Cerebellum (tissue), 4 donors: ENCODE measurements at places on chromosomes 11 and 22. TPM values are rescaled to one million over a fixed set of nuclear protein-coding genes. Genes with fewer than 3 reads are reported as not detected.
A peak's percentile ranks its signal among the peaks of the same experiment; 100 is the strongest.

DNA sequence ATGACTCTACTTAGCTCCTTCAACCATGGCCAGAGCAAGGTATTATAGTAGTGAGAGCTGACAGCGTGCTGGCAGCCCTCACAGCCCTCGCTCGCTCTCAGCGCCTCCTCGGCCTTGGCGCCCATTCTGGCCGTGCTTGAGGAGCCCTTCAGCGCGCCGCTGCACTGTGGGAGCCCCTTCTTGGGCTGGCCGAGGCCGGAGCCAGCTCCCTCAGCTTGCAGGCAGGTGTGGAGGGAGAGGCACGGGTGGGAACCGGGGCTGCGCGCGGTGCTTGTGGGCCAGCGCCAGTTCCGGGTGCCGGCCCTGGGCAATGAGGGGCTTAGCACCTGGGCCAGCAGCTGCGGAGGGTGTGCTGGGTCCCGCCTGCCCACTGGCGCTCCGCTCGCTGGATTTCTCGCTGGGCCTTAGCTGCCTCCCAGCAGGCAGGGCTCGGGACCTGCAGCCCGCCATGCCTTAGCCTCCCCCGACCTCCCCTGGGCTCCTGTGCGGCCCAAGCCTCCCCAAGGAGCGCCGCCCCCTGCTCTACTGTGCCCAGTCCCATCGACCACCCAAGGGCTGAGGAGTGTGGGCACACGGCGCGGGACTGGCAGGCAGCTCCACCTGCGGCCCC is 63.1 kb downstream of the SPATA19 start:
- DNase-seq = no peak

- no peak for DNase-seq
Observed at GRCh38 chr11:100066399-100066798, 620.7 kb upstream of the ARHGAP42 start.

DNA sequence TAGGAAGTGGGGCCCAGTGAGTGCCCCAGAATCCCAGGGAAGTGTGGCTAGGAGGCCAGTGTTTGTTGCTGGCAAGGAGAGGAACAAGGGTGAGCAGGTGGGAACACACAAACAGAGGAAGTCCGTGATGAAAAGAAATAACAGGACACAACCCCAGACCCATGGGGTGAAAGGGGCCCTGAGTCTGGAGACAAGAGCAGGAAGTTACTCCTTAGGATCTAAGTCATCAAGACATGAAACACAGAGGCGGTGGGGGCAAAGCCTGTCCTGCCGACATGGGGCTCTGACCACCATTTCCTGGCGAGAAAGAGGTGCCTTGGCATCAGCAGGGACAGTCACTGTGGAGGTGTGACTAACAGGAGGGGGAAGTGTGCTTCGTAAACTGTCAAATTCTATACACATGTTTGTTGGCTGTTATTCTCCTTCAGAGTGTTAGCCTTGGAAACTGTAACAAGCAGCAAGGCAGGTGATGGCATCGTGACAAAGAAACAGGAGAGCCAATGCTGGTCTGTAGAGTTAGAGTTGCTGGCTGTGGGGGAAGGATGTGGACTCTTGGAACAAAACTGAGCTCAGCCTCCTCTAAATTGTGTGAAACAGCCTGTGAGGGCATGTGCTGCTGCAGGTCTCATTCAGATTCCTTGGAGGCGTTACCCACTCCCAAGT is 21.7 kb downstream of the CHST1 start:
- no peak for DNase-seq

GRCh38 chr11:65277631-65278277 is 16.0 kb downstream of the POLA2 start:
- DNase-seq = no peak

- DNase-seq = no peak
Observed at GRCh38 chr11:6481924-6482275, 599 bp downstream of the TIMM10B start.

- DNase-seq = no peak
Observed at GRCh38 chr11:33694346-33695050, 6.1 kb downstream of the C11orf91 start.

DNA sequence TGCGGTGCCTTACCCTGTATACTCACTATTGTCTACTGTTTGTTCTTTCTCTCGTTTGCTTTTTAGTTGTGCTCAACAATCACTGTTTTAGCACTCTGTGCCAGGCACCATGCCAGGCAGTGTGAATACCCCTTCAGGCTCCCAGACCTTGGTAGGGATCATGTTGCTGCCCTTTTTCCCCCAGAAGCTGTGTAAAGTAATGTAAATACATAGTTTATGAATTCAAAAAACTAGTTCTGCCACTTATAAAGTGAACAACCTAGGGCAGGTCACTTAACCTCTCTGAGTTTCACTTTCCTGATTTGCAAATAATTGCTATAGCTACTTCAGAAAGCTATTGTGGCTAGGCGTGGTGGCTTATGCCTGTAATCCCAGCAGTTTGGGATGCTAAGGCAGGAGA is 81.0 kb upstream of the CTSC start:
- no peak for DNase-seq

GRCh38 chr22:27097506-27097905 is 440.1 kb downstream of the MIAT start:
- no peak for DNase-seq

GRCh38 chr22:35749808-35750207 is 32.1 kb downstream of the APOL5 start:
- no peak for DNase-seq

GRCh38 chr11:34732831-34733230 is 111.9 kb downstream of the EHF start:
- no peak for DNase-seq

- peak; percentile 96 for DNase-seq
Observed at GRCh38 chr22:31926969-31927368, 17.4 kb upstream of the YWHAH start.

- DNase-seq = no peak
Observed at GRCh38 chr11:92969634-92970347, at the start of gene MTNR1B. MTNR1B (plus strand) TSS chr11:92969651; CDS start chr11:92969726, 75 bp downstream.

- no peak for DNase-seq
Observed at GRCh38 chr11:64914123-64914522, 2.9 kb downstream of the ATG2A start.

DNA sequence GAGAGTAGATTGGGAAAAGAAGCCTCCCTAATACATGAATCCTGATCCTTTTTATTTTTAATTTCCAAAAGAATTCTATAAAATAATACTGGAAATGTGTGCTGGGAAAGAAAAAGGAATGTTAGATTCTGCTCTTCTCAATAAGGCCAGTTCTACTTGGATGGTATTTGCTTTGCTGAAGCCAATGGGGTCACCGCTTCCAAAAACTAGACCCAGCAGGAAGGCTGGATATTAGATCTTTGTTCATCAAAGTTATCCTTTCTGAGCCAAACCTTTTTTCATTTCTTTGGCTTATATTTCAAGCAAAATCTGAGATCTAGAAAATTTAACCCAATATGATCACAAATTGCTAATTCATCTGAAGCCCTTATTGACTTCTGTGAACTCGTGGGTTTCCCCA is 41.4 kb downstream of the SCUBE2 start:
- no peak for DNase-seq

DNA sequence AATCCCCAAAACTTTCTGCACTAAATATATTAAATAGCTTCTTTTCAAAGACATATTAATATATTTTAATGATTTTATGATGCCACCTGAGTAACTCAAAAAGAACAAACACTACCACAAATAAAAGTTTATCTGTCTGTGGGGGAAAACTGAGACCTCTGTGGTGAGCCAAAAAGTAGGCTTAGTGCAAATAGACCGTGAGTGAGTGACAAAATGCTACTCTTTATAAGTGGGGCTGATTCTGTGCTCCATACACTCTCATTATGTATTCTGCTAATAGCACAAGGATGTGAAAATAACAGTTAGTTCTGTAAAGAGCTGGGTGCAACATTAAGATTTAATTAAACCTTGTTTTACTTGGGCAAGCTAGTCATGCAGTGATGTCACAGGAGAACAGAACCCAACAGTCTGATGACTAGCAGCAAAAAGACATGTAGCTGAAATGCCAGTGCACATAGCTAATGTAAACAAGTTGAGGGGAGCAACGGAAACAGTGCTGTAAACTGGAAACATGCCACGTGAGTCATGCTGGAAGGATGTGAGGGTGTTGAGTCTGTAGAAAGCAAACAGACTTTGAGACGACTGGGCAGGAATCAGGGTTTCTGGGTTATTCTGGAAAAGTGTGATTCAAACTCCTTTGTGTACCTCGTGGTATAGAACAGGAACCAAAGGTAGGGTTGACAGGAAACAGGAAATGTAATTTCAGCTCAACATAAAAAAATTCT is 1130.4 kb downstream of the LRRC4C start:
- DNase-seq = no peak

DNA sequence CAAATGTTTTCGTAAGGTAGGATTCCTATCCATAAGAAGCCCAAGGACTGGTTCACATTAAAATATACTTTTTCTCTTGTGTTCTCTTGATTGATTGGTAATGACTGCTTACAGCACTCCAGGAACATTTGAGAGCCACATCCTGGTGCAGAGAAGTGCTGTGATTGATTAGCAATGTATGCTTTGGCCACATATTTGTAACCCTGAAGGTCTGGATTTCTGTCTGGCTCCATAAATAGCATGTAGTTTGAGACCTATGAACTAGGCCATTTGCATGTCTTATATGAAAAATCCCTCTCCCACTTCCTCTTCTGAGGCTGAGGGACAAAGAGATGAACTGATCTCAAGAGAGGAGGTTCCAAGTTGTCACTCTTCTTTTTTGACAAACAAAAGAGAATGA is 49.3 kb upstream of the CD44 start:
- no peak for DNase-seq

DNA sequence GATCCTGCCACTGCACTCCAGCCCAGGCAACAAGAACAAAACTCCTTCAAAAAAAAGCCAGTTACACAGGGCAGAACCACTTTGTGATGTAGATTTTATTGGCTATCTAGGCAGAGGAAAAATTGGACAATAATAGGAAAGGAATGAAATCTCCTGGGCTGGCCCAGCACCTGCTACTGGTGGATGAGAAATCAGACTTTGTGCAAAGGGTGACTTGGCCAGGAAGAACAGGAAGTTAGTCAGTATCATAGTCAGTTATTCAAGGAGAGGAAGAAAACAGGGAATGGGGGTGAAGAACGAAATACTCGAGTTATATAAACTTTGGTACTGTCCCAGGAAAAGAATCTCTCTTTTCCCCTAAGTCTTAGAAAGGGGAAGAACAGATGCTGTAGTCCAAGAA is 11.0 kb upstream of the SPTBN2 start:
- DNase-seq = no peak

DNA sequence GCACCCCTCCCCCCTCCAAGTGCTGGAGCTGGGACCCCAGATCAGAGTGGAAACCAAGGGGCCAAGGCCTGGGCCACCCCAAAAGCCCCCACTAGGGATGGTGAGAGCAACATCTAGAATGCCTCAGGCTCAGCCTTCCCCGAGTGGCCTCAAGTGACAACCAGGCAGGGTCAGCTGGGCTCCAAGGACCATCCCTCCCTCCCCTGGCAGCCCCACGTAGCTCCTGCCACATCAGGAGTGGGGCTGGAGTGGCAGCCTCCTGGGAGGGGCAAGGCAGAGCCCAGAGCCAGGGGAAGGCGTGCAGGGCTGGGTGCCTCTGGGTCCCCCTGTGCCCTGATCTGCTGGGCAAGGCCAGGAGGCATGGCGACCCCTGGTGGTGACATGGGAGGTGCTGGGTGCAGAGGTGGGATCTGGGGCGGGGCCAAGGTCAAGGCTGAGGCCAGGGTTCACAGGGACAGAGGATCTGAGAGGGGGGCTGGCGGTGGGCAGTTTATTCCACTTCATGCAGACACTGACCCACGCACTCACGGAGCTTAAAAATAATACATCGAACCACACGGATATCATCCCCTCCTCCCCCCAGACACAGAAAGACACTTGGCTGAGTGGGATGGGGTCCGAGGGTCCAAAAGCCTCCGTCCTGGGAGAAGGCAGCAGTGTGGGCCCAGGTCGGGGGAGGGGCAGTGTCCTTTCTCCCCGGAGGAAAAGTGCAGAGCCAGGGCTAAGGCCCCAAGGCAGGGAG is 15.8 kb upstream of the EHD1 start:
- DNase-seq = peak; percentile 76

DNA sequence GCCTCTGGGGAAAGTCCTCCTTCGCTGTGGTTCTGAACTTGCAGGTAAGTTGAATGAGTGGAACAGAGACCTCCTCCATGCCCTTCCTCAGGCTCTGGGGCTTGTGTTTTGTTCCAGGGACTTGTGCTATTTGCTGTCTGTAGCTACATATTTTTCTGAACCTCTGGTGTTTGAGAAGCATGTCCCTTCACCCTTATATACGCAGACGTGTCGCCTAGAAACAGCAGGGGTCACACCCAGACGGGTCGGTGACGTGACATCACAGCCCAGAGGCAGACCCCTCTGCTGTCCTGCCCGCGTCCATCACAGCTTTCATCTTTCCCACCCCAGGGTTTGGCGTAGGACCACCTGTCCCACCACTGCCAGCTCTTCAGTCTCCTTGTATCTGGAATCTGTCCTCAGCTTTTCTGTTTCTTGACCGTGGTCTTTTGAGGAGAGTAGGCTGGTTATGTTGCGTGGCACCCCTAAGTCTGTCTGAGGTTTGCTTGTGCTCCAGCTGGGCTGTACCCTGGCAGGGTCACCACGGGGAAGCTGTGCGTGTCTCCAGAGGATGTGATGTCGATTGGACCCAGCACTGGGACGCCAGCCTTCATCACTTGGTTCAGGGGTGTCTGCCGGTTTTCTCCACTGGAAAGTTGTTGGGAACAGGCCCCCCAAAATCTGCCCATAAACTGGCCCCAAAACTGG is 13.4 kb upstream of the MUC5B start:
- no peak for DNase-seq

DNA sequence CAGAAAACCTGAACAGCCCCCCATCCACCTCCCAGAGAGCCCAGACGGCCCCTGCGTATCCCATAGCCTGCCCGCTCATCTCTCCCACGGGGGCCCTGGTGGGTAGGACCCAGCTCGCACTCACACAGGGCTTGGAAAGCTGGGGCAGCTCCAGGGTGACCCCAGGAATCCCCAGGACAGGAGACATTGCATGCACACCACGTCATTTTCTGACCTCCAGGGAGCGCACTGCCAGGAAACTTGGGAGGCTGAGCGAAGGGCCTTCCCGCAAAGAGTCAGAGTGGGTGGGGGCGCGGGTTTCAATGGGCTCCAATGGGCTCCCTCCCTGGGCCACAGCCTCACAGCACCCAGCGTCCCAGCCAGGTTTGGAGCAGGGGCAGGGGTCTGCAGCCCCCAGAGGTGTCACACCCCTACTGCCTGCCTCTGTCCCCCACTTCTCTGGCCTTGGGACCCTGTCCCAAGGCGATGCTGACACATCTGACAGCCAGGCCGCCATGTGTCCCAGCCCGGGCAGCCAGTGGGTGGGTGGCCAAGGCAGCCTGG is 8.2 kb upstream of the SYT8 start:
- no peak for DNase-seq

GRCh38 chr22:26481694-26482093 is 1.9 kb downstream of the HPS4 start:
- DNase-seq = no peak

- DNase-seq = no peak
Observed at GRCh38 chr11:100892886-100893285, 205.8 kb downstream of the ARHGAP42 start.

GRCh38 chr11:70854201-70854600 is 398.2 kb downstream of the SHANK2 start:
- DNase-seq = no peak

GRCh38 chr11:94822080-94822479 is 53.9 kb downstream of the AMOTL1 start:
- DNase-seq = no peak

The TMEM225 gene
- not detected for total RNA-seq

The UPK3A gene
- total RNA-seq = not detected

The ANKK1 gene
- not detected for total RNA-seq

The PKNOX2 gene
- 6.4 TPM for total RNA-seq

The MRPL23 gene
- 23.8 TPM for total RNA-seq

The LARGE1 gene
- total RNA-seq = 31.8 TPM

The OR5AR1 gene
- total RNA-seq = not detected

The CASP4 gene
- total RNA-seq = 5.2 TPM

The ISX gene
- not detected for total RNA-seq

The PPP1CA gene
- total RNA-seq = 41.6 TPM

The ZNRD2 gene
- total RNA-seq = 14.3 TPM

The ARCN1 gene
- total RNA-seq = 54.4 TPM
